Naive thymus-derived CD8-positive, alpha-beta T cell (primary cell): ENCODE measurements at places on chromosomes 2 and 18. TPM values are rescaled to one million over a fixed set of nuclear protein-coding genes. Genes with fewer than 3 reads are reported as not detected.
A peak's percentile ranks its signal among the peaks of the same experiment; 100 is the strongest.

DNA sequence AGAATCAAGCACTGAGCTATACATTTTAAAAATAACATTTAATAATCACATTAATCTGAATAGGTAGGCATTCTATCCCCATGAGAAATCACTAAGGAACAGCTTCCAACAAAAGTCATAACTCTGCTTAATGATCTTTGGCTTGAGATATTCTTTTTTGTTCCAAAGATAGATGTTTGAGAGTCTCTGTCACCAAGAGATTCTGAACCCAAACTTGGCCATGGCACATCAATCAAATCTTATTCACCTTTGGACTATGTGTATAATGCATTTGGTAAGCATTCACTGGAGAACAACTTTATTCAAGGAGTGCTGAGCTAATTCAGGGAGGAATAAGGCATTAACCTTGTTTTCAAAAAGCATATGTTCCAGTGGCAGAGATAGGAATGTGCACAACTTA lies 743.3 kb downstream of the SLC4A3 start:
- DNase-seq: no peak
- H3K4me1 ChIP-seq: no peaks in the 10 kb centered on the region
- H3K36me3 ChIP-seq: no peaks in the 10 kb centered on the region

GRCh38 chr2:164061129-164061746 lies 325.4 kb upstream of the FIGN start:
- no peak for DNase-seq
- H3K27me3 ChIP-seq: no peaks in the 10 kb centered on the region
- H3K4me1 ChIP-seq: no peaks in the 10 kb centered on the region
- H3K27ac ChIP-seq: no peak overlapping the region

DNA sequence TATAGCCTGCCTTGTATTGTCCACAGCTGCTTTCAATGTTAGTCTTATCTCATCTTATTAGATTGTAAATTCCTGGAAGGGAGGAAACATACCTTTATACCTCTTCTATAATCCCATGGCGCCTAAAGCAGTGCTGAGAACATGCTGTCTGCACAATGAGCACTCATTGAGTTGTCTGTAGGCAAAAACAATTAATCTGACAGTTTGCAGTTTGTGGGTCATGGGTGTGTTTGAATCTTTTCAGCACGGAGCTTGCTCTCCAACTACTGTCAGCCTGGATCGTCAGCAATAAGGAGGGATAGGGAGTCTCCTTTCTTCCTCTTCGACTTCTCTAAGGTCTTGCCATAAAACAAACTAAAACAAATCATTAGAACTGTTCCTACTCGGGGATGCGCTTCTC lies 26.5 kb upstream of the GREB1L start:
- H3K36me3 ChIP-seq: no peaks in the 10 kb centered on the region
- H3K27me3 ChIP-seq: no peaks in the 10 kb centered on the region
- no peaks in the 10 kb centered on the region for H3K4me1 ChIP-seq
- no peak for DNase-seq
- no peak overlapping the region for H3K27ac ChIP-seq

- no peak overlapping the region for H3K4me3 ChIP-seq
- no peaks in the 10 kb centered on the region for H3K4me1 ChIP-seq
- no peak for DNase-seq
- no peaks in the 10 kb centered on the region for H3K36me3 ChIP-seq
- no peak overlapping the region for H3K27ac ChIP-seq
Measured at GRCh38 chr2:145682546-145683157, 1162.7 kb upstream of the ZEB2 start.

DNA sequence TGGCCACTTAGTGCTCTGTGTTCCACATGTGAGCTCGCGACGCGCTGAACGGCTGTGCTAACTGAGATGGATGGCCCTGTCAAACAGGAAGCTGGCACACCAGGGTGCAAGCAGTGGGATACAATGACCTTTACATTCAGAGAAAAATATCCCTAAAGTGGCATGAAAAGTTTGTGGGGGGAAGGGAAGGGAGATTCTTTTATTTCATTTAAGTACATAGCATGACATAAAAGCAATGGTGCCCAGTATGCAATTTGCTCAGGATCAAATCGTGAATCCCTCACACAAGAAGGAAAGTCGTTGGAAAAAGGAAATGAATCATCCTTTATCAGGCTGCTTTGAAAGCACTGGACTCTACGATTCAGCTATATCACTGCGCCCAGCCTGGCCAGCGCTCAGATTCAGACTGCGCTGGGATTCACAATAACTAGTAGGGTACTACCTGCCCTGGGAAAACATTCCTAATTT lies 26.0 kb downstream of the SATB2 start:
- no peak for DNase-seq
- no peaks in the 10 kb centered on the region for H3K4me1 ChIP-seq
- peaks cover 9% of the 10 kb centered on the region for H3K27me3 ChIP-seq
- no peaks in the 10 kb centered on the region for H3K36me3 ChIP-seq
- no peak overlapping the region for H3K4me3 ChIP-seq

DNA sequence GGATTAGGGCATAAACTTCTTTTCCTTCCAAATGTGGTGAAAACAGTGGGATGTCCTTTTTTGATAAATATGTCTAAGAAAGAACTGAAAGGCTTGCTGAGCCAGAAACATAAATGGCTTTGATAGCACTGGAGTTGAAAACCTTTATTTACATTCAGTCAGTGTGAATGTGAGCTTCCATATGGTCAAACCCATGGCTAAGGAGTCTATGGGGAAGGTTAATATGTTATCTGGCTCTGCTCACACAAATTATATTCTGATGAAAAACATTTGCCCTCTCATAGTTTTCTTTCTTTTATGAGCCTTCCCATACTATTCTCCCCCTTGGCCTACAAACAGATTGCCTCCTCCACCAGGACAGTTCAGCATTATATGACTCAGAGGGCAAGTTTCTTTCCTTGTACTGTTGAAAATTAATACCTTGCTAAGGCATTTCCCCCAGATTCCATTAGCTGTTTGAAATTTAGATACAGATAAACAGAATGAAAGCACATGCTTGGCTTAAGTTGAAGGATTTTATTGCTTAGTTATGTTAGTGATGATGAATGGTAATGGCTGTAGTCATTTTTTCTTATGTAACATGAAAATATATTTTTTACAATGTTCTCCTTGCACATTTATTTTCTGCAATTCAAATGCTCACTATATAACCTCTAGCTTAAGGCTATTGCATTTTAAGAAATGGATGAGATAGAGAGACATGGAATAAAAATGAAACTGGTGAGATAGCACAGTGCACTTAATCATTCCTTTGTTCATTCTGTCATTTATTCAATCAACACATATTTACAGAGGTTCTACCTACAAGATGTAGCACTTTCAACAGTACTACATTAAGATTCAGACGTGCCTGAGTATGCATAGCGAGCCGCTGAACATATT lies 544.1 kb downstream of the LRRTM4 start:
- no peaks in the 10 kb centered on the region for H3K36me3 ChIP-seq
- H3K27ac ChIP-seq: no peak overlapping the region

- H3K4me1 ChIP-seq: peaks cover 4% of the 10 kb centered on the region
- DNase-seq: no peak
- no peaks in the 10 kb centered on the region for H3K27me3 ChIP-seq
- H3K36me3 ChIP-seq: peaks cover 10% of the 10 kb centered on the region
- peak overlapping the region; percentile 51 for H3K27ac ChIP-seq
Measured at GRCh38 chr2:127609031-127609751, 36.8 kb upstream of the GPR17 start.

GRCh38 chr18:69648486-69648885 lies 247.8 kb downstream of the DOK6 start:
- no peaks in the 10 kb centered on the region for H3K36me3 ChIP-seq
- no peaks in the 10 kb centered on the region for H3K4me1 ChIP-seq
- H3K27me3 ChIP-seq: peaks cover 39% of the 10 kb centered on the region
- H3K27ac ChIP-seq: no peak overlapping the region

GRCh38 chr2:26099933-26100332 lies 66.0 kb downstream of the RAB10 start:
- no peak for DNase-seq
- no peak overlapping the region for H3K4me3 ChIP-seq
- peaks cover 86% of the 10 kb centered on the region for H3K36me3 ChIP-seq
- H3K4me1 ChIP-seq: peaks cover 19% of the 10 kb centered on the region

DNA sequence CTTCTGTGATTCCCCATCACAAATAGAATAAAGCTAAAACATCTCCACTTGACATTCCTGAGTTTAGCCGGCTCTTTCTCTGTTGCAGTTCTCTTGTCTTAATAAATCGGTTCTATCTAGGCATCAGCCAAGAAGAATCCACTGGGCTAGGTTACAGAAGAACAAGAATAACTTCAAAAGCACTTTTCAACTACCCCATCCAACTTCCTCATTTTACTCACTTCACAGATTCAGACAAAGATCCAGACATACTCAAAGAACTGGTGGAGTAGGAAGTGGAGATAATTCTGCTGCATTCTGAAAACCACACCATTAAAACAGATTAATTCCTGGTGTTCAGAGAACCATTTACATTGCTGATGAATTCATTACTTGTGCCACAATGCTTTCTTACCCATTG lies 9.6 kb upstream of the ALPK2 start:
- H3K27me3 ChIP-seq: no peaks in the 10 kb centered on the region
- H3K27ac ChIP-seq: no peak overlapping the region
- H3K4me1 ChIP-seq: peaks cover 26% of the 10 kb centered on the region
- peak overlapping the region; percentile 29 for H3K4me3 ChIP-seq

Gene LAMA1
- not detected for total RNA-seq

Gene AQP12B
- total RNA-seq: not detected

Gene BOK
- not detected for total RNA-seq

Gene DSG2
- total RNA-seq: 0.30 TPM

Gene RASGRP3
- total RNA-seq: 2.2 TPM

Gene HOXD3
- not detected for total RNA-seq
